ENCODE measurements at places on chromosomes 2 and 18.

GRCh38 chr2:168030862-168031624 is 216.4 kb downstream of the STK39 start:
- DNase-seq: no peak

DNA sequence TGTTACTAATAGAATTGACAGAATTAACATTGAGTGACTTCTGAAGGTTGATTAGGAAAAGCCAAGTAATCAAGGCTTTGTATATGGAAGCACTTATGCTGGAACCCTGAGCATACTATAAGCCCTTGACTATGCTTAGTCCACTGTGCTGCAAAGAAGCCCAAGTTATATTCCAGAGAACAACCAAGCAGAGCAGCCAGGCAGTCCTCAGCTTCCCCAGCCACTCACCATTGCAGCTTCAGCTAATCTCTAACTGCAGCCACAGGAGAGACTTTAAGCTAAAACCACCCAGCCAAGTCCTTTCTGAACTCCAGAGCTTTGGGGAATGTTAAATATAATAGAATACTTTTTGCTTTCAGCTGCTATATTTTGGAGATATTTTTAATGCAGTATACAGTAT is 164.4 kb upstream of the VWC2L start:
- no peak for DNase-seq

DNA sequence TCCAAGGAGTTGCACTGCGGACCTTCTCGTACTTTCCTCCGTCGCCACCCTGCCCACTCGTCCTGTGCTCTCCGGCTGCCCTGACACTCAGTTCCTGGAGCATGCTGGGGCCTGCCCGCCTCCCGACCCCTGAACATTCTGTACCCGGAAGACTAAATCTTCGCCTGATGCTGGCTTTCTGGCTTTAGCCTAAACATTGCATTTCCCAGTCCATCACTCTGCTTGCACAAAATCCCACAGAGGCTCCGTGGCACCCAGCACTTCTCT is 550 bp upstream of the SFXN5 start:
- DNase-seq: peak; percentile 70

DNA sequence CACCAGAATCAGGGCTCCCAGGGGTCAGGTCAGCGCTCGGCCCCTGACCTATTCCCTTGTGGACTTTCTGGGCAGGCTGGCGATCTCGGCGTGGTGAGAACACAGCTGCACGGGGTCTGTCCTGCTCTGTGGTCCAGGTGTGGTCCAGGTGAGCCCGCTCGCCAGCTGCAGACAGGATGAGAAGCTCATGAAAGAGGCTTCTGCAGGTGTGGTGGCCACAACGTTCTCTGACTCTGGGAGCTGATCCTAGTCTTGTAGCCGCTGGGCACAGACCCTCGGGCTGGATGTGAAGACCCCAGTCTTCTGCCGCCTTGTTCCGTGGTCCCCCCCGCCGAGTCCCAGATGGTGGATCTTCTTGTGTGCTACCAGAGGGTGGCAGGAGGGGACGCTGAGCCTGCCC is 129.7 kb downstream of the RTP5 start:
- DNase-seq: no peak

- no peak for DNase-seq
Measured at GRCh38 chr2:120817956-120818325, 82.3 kb downstream of the GLI2 start.

DNA sequence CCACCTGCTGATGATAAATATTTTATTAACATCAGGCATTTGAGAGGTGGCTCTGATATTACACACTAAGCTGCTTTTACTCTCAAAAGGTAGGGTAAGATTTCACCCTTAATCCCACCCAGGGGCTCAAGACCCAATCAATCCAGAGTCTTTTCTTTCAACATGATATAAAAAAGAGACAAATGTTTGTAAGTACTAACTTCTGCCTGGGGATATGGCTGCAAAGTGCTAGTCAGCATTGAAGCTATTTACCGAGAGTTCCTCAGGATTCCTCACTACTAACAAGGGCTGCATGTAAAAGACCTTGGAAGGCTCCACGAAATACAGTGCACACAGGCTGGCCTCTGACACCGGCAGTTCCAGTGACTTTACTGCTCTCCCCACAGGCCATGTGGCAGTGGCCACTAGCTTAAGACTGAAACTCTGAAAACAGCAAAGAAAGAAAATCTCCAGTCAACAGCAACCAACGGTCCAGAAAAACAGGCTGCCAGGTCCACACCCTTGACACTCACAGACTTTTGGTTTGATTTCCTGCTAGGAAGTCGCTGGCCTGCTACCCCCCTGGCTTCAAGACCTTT is 11.2 kb downstream of the MREG start:
- DNase-seq: no peak

GRCh38 chr2:140424471-140424870 is 1644.3 kb upstream of the NXPH2 start:
- DNase-seq: no peak

DNA sequence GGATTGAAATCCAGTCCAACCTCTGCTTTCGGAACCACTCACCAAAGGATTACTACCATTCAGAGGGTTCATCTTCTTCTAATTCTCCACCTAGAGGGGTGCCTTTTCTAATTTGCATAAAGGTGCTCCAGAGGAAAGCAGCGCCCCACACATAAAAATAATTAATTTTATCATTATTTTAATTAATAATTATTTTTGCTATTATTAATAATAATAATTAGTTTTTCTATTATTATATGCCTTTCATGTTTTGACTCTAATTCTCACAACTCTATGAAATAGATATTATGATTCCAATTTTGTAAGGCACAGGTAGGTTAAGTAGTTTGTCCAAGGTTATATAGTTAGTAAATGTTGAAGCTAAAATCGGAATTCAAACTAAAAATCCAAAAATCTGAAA is 51.9 kb downstream of the UNC80 start:
- no peak for DNase-seq

GRCh38 chr2:28300485-28301341 is 91.9 kb upstream of the FOSL2 start:
- DNase-seq: no peak

DNA sequence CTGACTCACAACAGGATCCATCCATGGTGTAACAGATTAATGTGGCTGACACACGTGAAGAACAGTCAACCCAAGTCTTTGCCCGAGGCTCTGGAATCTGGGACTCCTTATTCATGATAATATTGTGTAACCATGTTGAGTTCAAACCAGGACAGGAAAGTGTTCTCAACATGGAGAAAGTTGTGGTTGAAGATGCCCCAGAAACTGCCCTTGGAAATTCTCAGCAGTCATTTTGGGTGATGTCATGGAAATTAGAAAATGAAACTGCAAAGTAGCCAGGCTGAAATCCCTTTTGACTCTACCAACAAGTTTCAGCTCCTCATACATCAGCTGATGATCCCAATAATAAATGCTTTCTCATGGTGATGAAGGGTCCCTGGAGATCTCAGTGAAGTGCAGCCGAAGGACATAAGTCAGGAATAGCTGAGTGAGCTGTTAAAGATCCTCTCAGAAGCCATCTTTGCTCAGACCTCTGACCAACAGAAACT is 307.7 kb downstream of the TNS1 start:
- peak; percentile 63 for DNase-seq

DNA sequence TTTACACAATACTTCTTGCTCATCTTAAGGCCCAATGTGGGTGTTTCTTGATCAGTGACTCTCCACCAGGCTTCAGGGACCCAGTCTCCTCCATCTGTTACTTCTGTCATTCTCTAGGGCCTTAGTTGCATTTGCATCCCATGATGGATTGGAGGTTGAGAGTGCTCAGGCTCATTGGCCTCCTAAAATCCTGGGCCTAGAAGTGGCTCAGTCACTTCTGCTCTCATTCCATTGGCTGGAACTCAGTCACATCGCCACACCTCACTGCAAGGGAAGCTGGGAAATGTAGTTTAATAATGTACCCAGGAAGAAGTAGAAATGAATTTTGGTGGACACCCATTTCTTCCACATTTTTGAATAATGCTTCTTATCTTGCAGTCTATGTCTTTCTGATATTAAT is 223.5 kb downstream of the HRH4 start:
- no peak for DNase-seq
